ENCODE measurements at places on chromosomes 13 and 19. TPM values are rescaled to one million over a fixed set of nuclear protein-coding genes. Genes with fewer than 3 reads are reported as not detected.

GRCh38 chr19:45834970-45835369 is 19.9 kb upstream of the RSPH6A start:
- H3K36me3 ChIP-seq, result peaks cover 82% of the 10 kb centered on the region
- H3K4me1 ChIP-seq, result no peaks in the 10 kb centered on the region
- DNase-seq, result no peak
- no peak overlapping the region for H3K4me3 ChIP-seq
- H3K27me3 ChIP-seq, result no peaks in the 10 kb centered on the region

DNA sequence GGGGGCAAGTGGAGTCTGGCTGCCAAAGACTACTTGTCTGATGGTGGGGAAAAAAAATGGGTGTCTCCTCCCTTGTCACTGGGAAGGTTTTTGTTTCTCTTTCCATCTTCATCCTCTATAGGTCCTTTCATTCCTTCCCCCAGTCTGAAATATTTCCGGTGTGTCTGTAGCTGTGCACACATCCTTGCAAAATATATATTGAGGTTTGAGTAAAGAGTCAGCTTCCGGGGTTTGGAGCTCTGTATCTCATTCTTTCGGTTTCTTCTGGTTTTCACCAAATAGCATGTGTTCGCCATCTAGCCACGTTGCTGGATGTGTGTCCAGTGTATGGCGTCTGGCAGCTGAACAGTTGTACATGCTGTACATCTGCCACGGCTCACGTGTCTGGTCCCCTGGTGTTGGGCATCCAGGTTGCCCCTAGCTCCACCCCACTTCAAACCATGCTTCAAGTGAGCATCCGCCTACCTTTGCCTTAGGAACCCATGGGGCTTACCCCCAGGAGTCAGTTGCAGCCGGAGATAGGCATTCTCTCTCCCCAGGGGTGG is 142.2 kb downstream of the SIPA1L3 start:
- H3K4me3 ChIP-seq, result peak overlapping the region; percentile 77
- H3K27me3 ChIP-seq, result no peaks in the 10 kb centered on the region
- H3K4me1 ChIP-seq, result peaks cover 43% of the 10 kb centered on the region
- H3K36me3 ChIP-seq, result no peaks in the 10 kb centered on the region
- DNase-seq, result peak; percentile 4
- peak overlapping the region; percentile 79 for H3K27ac ChIP-seq

DNA sequence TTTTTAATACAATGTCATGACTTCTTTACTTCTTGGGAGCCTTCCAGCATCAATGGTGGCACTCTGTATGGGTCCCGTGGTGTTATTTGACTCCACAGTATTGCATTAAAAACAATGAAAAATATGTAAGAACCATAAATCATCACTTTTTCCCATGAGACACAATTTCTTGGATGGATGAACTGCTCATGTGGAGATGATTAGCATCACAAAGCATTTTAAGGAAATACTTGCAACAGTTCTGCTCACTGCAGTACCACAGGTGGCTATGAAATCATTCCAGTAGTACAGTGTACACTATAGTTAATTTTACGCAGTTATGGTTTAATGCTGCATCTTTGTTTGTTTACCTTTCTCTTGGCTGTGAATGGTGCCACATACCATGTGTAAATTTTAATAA is 37.2 kb upstream of the C1QTNF9B start:
- no peaks in the 10 kb centered on the region for H3K4me1 ChIP-seq
- H3K36me3 ChIP-seq, result no peaks in the 10 kb centered on the region
- no peak overlapping the region for H3K4me3 ChIP-seq
- DNase-seq, result no peak

DNA sequence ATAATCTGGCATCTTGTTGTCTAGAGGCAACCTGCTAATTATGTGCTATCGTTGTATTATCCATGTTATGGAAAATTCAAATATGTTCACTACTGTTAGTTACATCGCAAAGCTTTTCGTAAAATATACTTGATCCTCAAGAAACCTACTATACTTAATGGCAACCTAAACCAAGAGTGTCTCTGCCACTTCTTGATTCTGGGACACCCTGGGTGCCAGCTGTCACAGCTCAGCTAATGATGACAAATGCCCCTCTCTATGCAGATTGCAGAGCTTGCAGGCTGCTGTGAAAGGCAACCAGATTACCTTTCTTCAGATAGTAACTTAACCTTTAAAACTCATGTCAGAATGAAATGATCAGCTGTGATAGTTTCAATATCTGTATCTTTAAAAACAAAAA is 8.9 kb upstream of the MAB21L1 start:
- DNase-seq, result no peak
- no peaks in the 10 kb centered on the region for H3K36me3 ChIP-seq
- H3K27me3 ChIP-seq, result no peaks in the 10 kb centered on the region
- no peak overlapping the region for H3K27ac ChIP-seq
- no peaks in the 10 kb centered on the region for H3K4me1 ChIP-seq
- H3K4me3 ChIP-seq, result no peak overlapping the region

GRCh38 chr19:29810504-29810871 is 1.3 kb upstream of the CCNE1 start:
- peaks cover 9% of the 10 kb centered on the region for H3K4me1 ChIP-seq
- H3K4me3 ChIP-seq, result no peak overlapping the region
- no peaks in the 10 kb centered on the region for H3K36me3 ChIP-seq
- no peaks in the 10 kb centered on the region for H3K27me3 ChIP-seq

GRCh38 chr19:30855442-30855841 is 483.3 kb downstream of the ZNF536 start:
- no peak overlapping the region for H3K4me3 ChIP-seq
- H3K27ac ChIP-seq, result no peak overlapping the region

GRCh38 chr13:75792526-75793187 is 156.5 kb downstream of the LMO7 start:
- no peak for DNase-seq
- no peak overlapping the region for H3K27ac ChIP-seq
- no peak overlapping the region for H3K4me3 ChIP-seq
- H3K27me3 ChIP-seq, result no peaks in the 10 kb centered on the region

- H3K36me3 ChIP-seq, result peaks cover 26% of the 10 kb centered on the region
- no peak for DNase-seq
- H3K27ac ChIP-seq, result no peak overlapping the region
- no peaks in the 10 kb centered on the region for H3K27me3 ChIP-seq
Observed at GRCh38 chr19:45280471-45280961, 29.4 kb downstream of the MARK4 start.

- DNase-seq, result no peak
- no peaks in the 10 kb centered on the region for H3K36me3 ChIP-seq
- H3K27me3 ChIP-seq, result no peaks in the 10 kb centered on the region
- no peaks in the 10 kb centered on the region for H3K4me1 ChIP-seq
- H3K27ac ChIP-seq, result no peak overlapping the region
- H3K4me3 ChIP-seq, result no peak overlapping the region
Observed at GRCh38 chr13:37752146-37752545, 117.4 kb downstream of the TRPC4 start.

- H3K4me1 ChIP-seq, result peaks cover 73% of the 10 kb centered on the region
- no peaks in the 10 kb centered on the region for H3K27me3 ChIP-seq
- H3K27ac ChIP-seq, result peak overlapping the region; percentile 51
- H3K4me3 ChIP-seq, result no peak overlapping the region
- DNase-seq, result no peak
- peaks cover 8% of the 10 kb centered on the region for H3K36me3 ChIP-seq
Observed at GRCh38 chr19:4062419-4063368, 4.0 kb downstream of the ZBTB7A start.

The HCST gene
- 640 TPM for polyA plus RNA-seq

The PSG4 gene
- not detected for polyA plus RNA-seq

The DLL3 gene
- polyA plus RNA-seq, result not detected

The ZNF418 gene
- 3.1 TPM for polyA plus RNA-seq

The TNFAIP8L1 gene
- polyA plus RNA-seq, result 7.6 TPM
